NCI-H2081 treated with DMSO at 0.1 percent for 48 hours (cell line): ENCODE measurements at places on chromosomes 6 and 20.

DNA sequence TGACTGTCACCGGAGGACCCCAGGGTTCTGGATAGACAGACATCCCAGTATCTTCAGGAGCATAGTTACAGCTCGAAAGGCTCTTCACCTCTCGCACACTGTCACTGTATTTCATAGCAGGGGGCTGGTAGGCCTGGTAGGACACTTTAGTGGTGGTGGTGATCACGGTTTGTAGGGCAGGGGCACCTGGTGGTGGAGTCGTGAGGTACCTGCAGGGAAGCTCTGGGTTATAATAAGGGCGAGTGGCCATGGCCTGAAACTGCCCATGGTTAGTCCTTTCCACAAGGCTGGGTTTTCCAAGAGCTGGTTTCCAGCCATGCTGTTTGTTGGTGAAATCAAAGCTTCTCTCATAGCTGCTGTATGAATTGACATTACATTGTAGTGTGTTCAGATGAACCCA lies 7.6 kb downstream of the GCM2 start:
- DNase-seq: no peak

- no peak for DNase-seq
Measured at GRCh38 chr20:61045876-61046585, 206.0 kb upstream of the CDH4 start.

GRCh38 chr6:72975352-72975752 lies 249.9 kb downstream of the KHDC1L start:
- no peak for DNase-seq

- DNase-seq: no peak
Measured at GRCh38 chr6:84280639-84281038, 53.2 kb upstream of the CEP162 start.

GRCh38 chr6:17967668-17968518 lies 19.5 kb downstream of the KIF13A start:
- no peak for DNase-seq

- no peak for DNase-seq
Measured at GRCh38 chr20:32784369-32785080, 22.3 kb downstream of the DNMT3B start.

DNA sequence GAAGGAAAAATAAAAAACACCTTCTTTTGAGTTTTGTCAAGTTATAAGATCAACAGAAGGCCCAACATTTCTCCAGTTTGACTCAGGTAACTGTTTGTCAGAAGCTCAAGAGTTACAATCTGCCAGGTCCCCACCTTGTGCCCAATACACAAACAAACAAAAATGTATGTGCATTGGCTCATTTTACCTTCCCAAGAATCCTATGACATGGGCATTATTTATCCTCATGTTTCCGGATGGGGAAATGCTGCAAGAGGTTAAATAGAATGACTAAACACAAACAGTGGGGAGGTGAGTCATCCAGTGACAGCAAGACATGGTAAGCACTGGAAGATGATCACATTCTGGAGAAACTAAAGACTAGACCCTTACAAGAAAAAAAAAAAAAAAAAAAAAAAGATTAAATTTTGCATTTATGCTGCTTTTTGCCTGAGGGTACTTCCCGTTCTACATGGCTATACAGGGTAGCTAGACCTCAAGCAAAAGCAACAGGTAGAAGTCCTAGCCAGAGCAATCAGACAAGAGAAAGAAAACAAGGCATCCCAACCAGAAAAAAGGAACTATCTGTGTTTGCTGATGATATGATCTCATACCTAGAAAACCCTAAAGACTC lies 23.6 kb upstream of the ANKRD60 start:
- no peak for DNase-seq

DNA sequence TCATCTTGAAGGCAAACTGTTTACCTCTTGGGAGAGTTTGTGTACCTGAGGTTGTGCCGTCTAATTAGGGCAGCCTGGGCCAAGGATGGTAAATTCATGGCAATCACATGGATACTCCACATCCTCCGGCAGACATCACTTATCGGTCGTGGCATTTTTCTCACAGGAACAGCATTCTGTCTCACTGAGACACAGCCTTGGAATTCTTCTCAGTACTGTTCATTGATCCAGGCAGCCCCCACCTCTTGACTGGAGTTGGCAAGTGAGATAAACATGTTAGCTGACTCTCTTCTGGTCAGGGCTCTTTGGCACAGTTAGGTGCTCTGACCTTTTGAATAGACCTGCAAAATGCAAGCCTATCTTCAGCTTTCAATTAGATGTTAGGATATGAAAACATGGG lies 511.4 kb upstream of the FLRT3 start:
- no peak for DNase-seq

DNA sequence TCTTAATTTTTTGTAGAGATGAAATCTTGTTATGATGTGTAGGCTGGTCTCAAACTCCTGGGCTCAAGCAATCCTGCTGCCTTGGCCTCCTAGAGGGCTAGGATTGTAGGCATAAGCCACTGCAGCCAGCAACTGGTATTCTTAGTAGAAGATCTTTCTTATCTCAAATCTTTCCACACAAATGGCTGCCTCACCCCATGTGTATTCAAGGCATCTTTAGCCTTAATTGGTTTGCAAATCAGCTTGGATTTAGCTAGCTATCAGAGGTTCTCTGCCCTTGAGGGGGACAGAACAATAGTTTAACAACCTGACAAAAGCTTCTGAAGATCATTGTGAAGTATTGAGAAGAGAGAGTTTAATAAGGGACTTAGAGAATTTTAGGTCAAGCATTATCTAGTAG lies 17.9 kb upstream of the ABRACL start:
- no peak for DNase-seq

- DNase-seq: no peak
Measured at GRCh38 chr6:45487645-45488044, 109.9 kb upstream of the SUPT3H start.

DNA sequence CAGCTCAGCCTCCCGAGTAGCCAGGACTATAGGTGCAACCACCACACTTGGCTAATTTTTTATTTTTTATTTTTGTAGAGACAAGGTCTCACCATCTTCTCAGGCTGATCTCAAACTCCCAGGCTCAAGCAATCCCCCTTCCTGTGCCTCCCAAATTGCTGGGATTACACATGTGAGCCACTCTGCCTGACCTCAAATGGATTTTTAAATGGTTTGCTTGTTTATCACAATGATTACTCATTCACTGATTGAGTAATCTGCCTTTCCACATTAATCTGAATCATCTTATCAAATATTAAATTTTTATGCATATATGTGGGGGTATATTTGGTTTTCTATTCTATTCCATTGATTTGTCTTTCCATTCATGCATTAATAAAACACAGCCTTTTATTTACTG lies 9.4 kb upstream of the KHDC1L start:
- DNase-seq: no peak

DNA sequence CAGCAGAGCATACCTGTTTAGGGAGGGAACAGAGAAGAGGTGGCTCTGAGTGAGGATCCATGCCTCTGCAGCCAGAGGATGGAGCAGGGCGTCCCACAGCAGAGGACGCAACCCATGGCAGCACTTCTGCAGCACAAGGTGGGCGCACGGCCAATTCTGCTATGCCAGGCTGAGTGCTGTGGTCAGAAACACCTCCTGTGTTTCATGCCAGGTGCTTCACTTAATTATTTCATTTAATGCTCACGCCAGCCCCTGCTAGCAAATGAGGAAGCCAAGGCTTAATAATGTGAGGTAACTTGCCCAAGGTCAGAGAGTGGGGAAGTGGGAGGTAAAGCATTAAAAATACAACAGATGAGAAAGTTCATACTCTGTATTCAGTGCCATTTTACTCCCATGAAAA lies 68.5 kb upstream of the PTGIS start:
- peak; percentile 52 for DNase-seq

DNA sequence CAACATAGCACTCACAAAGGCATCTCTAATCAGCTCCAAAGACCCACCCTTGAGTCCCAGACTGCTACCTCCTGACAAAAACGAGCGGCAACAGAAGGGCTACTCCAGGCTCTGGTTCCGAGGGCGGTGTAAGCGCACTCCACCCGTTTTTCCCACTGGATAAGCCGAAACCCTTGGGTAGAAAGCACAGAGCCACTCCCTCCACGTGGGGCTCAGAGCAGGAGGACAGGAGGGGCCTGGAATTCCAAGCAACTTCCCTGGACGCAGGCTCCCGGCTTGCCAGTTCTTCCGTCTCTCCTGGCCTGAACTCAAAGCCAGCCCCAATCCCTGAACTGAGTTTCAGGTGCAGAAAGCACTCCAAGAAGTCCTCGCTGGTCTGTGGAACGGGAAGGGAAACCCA lies 7.4 kb downstream of the GMEB2 start:
- no peak for DNase-seq

DNA sequence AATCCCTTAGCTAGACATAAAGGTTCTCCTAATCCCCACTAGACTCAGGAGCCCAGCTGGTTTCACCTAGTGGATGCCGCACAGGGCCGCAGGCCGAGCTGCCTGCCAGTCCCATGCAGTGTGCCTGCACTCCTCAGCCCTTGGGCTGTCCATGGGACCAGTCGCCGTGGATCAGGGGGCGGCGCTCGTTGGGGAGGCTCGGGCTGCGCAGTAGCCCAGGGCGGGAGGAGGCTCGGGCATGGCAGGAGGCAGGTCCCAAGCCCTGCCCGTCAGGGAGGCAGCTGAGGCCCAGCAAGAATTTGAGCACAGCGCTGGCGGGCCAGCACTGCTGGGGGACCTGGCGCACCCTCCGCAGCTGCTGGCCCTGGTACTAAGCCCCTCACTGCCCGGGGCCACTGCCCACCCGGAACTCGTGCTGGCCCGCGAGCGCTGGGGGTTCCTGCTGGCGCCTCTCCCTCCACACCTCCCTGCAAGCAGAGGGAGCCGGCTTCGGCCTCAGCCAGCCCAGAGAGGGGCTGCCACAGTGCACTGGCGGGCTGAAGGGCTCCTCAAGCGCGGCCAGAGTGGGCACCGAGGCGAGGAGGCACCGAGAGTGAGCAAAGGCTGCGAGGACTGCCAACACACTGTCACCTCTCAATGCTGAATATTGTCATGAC lies 307.8 kb downstream of the C6orf118 start:
- DNase-seq: no peak

DNA sequence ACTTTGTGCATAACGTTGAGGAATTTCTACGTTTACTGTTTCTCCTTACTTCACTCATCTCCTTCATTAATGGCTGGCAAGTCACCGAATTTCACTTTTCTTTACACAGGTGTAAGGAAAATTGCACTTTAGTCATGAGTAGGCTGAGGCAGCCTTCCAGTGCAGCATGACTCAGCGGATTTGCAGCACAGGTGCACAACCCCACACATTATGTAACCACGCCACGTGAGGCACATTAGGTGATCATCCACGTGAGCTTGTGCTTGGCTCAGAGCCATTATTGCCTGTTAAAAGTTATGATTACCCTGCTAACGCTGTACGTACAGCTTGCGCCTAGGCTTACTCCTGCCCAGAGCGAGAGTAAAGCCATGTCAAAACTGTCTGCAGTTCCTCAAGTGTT lies 158.8 kb downstream of the NKAIN2 start:
- DNase-seq: peak; percentile 91

DNA sequence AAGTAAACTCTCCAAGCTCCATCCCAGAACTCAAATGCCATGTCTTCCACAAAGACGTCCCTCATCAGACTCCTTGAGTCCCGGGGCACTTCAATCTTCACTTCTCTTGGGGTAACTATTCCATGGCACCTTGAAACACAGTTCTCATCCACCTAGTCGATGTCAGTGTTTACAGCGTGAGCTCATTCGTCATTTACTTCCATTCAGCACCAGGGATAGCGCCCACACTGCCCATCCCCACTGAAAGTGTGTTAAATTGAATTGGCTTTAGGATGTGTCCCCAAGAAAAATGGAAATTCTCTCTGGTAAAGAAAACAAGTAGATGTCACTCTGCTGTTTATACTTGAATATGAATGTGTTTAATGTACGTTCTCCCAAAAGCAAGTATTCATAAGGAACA lies 31.3 kb downstream of the KCNK15 start:
- DNase-seq: no peak

DNA sequence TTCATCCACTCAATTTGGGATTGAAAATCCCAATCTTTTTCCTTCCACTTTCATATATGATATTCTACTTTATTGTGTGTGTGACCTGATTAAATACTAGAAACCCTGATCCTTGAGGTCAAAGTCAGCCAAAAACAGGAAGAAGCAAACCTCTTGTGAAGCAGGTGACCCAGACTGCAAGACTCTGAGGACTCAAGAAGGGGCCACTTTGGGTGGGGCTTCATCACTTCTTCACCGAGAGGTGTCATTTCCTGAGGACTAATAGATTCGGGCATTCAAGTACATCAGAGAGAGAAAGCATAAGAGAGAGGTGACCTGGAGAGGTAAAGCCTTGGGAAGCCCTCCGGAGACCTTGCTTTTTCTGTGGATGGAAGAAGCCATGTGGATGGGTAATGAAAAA lies 129.0 kb downstream of the CFAP61 start:
- no peak for DNase-seq

DNA sequence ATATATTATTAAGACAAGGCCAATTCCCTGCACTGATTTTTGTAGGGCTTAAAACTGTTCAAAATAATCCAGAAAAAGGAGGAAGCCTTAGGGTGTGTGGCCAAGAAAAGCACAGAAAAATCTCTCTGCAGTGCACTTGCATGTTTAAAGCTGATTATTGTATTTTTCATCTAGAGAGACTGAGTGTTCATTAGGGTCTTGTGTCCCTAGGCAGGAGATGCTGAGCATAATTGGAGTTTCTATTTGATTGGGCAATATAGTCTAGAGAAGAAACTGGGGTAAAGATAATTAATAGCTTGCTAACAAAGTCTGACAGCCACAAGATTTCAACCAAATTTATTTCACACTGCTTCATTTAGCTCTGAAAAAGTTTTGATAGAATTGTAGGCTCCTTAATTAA lies 2.4 kb downstream of the FLRT3 start:
- no peak for DNase-seq

DNA sequence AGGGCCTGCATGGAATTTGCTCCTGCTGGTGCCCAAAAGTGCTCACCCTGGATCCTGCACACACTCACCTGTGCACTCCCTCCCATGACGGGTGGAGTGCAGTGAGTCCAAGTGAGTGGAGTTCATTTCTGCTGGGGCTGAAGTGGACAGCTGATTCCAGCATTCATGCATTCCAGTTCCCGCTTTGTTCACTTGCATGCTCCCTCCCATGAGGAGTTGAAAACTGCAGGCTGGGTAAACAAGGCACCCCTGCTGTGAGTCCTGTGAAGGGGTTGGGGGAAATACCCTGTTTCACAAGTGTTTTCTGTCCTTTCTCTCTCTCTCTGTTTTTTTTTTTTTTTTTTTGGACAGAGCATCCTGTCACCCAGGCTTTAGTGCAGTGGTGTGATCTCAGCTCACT lies 454.1 kb upstream of the NOX3 start:
- no peak for DNase-seq

- no peak for DNase-seq
Measured at GRCh38 chr6:138592749-138593123, 93.4 kb upstream of the NHSL1 start.

- DNase-seq: no peak
Measured at GRCh38 chr6:35427851-35428321, 24.3 kb upstream of the FANCE start.

GRCh38 chr20:51259455-51259854 lies 236.5 kb upstream of the KCNG1 start:
- DNase-seq: no peak

GRCh38 chr6:103983011-103983410 lies 876.7 kb downstream of the HACE1 start:
- no peak for DNase-seq
